CD4-positive, alpha-beta T cell (primary cell): ENCODE measurements at places on chromosomes 16 and 17. TPM values are rescaled to one million over a fixed set of nuclear protein-coding genes. Genes with fewer than 3 reads are reported as not detected.

- no peak for DNase-seq
- H3K4me1 ChIP-seq: peaks cover 70% of the 10 kb centered on the region
- H3K27me3 ChIP-seq: no peaks in the 10 kb centered on the region
- H3K36me3 ChIP-seq: peaks cover 29% of the 10 kb centered on the region
- H3K4me3 ChIP-seq: no peak overlapping the region
Observed at GRCh38 chr17:78411241-78411857, 32.9 kb downstream of the PGS1 start.

GRCh38 chr17:32722733-32723132 is 154.2 kb downstream of the MYO1D start:
- DNase-seq: no peak
- H3K4me1 ChIP-seq: no peaks in the 10 kb centered on the region
- H3K4me3 ChIP-seq: no peak overlapping the region
- H3K36me3 ChIP-seq: no peaks in the 10 kb centered on the region
- no peaks in the 10 kb centered on the region for H3K27me3 ChIP-seq
- H3K27ac ChIP-seq: no peak overlapping the region

DNA sequence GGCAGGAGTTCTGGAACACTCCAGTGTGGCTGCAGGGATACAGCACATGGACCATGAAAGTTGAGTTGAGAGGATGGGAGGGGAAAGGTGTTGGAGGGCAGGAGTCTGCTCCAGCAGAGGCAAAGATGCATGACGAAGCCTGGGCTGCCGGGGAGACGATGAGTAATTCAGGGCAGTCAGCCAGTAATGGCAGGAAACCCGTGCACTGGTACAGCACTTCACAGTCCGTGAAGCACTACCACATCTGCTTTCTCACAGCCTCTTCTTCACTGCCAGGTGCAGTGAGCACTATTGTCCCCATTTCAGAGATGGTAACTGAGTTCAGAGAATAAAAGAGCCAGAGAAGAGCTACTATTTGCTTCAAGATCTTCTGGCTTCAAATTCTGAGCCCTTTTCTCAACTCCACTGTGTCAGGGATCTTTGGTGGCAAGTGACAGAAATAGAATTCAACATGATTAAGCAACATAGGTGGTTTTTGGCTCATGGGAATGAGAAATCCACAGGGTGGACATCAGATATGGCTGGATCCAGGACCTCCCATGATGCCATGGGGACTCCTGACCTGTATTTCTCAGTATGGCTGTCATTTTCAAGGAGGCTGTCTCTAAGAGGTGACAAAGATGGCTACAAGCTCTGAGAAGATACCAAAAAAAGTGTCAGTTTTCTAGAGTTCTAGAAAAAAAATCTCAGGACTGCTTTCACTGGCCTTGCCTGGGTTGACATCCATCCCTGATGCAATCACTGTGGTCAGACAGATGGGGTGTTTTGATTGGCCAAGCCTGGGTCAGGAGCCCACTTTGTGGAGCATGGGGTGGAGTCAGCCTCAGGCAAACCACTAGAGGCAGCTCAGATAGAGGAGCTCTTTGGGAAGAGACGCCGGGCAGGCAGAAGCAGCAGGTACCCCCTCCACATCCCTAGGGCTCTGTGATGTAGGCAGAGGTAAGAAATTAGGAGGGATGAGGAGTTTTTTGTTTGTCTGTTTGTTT is 24.7 kb downstream of the IL21R start:
- peak; percentile 65 for DNase-seq
- H3K27ac ChIP-seq: peak overlapping the region; percentile 1
- H3K36me3 ChIP-seq: peaks cover 42% of the 10 kb centered on the region
- peaks cover 34% of the 10 kb centered on the region for H3K4me1 ChIP-seq
- H3K27me3 ChIP-seq: no peaks in the 10 kb centered on the region

Gene LAT
- total RNA-seq: 156 TPM
